Thoracic aorta (tissue), 2 donors: ENCODE measurements at places on chromosomes 12 and 14. TPM values are rescaled to one million over a fixed set of nuclear protein-coding genes. Genes with fewer than 3 reads are reported as not detected.
A peak's percentile ranks its signal among the peaks of the same experiment; 100 is the strongest.

The MYH7 gene
- total RNA-seq = 0.81 TPM

The CATSPERB gene
- total RNA-seq = 14.5 TPM

The SMOC1 gene
- 29.8 TPM for total RNA-seq

The NELL2 gene
- 0.63 TPM for total RNA-seq

The FOXG1 gene
- not detected for total RNA-seq

The B3GNT4 gene
- total RNA-seq = not detected

- no peaks in the 10 kb centered on the region for H3K36me3 ChIP-seq
- H3K27ac ChIP-seq = no peak overlapping the region
- H3K27me3 ChIP-seq = no peaks in the 10 kb centered on the region
- DNase-seq = no peak
- H3K4me1 ChIP-seq = peaks cover 14% of the 10 kb centered on the region
Measured at GRCh38 chr14:77071938-77072388, 26.1 kb upstream of the CIPC start.

DNA sequence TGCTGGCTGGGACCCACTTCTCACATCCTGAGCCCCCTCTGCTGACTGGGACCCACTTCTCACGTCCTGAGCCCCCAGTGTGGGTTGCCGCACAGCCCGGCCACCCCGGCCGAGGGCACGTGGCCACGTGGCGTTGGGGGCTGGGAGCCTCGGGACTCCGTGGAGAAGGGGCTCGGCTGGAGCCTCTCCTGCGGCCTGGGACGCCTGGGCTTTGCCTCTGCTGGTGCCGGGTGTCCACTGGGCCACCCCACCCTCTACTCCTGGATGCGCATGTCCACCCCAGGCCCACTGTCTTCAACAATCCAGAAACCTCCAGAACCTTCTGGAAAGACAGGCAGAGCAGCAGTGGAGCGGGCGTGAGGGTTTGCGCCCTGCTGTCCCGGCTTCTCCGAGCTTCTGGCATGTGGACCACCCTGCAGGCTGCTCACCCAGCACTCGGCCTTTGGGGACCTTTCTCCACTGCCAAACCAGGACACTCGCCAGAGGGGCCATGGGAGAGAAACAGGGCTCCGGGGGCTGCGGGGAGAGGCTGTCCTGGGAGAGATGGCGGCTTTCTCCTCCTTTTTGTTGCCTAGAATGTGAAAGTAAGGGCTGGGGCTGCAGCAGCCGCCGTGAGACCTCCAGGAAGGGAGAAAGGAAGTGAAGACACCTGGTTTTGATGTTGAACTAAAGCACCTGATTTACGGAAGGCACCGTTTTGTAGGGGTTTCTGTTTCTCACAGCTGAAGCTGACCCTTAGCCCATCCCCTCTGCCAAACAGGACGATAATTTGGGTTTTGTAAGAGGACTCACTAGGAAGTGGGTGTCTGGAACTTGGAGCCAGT is 30.0 kb downstream of the NOC4L start:
- no peaks in the 10 kb centered on the region for H3K4me1 ChIP-seq
- H3K27me3 ChIP-seq = no peaks in the 10 kb centered on the region
- no peak for DNase-seq
- no peak overlapping the region for H3K27ac ChIP-seq
- H3K36me3 ChIP-seq = no peaks in the 10 kb centered on the region

DNA sequence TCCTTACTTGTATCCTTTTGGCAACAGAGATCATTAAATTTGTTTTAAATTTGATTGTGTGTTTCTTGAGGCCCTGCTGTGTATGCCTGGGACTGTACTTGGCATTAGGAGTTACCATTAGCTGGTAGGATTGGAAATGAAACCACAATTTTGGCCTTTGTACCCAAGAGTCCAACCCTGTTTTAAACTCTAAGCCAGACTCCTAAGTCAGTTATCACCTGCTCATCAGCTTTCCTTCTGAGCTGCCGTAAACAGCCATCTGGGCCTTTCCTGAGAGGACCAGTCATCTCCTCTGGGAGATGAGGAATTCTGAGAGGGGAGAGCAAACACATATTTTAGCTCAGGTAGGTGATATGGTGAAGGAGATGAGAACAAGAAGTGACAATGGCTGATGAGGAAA is 74.3 kb upstream of the SRSF5 start:
- H3K27ac ChIP-seq = no peak overlapping the region
- DNase-seq = no peak
- peaks cover 40% of the 10 kb centered on the region for H3K4me1 ChIP-seq
- H3K27me3 ChIP-seq = no peaks in the 10 kb centered on the region
- H3K36me3 ChIP-seq = no peaks in the 10 kb centered on the region

DNA sequence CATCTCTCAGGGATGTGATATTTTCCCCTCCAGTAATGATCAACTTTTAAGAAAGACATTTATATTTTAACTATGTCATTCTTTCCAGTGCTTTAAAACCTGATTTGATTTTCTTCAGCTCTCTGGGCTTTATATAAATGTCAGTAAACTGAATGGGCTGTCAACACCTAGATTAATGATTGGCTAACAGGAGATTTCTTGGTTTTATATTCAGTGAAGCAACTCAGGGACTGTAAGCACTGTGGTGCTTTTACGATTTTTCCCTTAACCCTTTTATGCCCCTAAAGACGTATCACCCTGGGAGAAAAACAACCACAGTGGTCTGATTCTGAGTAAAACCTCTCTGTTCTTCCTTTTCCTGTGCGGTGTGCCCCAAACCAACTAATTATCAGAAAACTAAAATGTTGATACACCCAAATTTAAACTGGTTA is 38.0 kb downstream of the PTGER2 start:
- no peaks in the 10 kb centered on the region for H3K27me3 ChIP-seq
- no peak overlapping the region for H3K27ac ChIP-seq
- no peaks in the 10 kb centered on the region for H3K36me3 ChIP-seq

DNA sequence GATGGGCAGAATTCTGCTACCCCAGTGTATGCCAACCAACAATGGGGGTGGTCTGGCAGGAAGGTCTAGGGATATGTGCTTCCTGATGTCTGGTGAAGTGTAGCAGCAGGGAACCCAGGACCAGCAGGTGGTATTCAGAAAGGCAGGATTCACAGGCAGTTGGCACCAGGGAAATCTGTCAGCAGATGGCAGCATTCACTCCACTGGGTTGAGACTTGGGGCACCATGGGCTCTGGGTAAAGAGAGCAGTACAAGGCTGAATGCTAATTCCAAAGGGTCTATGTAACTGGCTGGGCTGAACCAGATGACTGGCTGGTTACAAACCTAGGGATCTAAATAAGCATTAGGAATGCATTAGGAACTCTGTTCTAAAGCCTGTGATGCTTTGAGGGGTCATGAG is 466.9 kb upstream of the STXBP6 start:
- DNase-seq = no peak
- H3K4me1 ChIP-seq = no peaks in the 10 kb centered on the region
- no peaks in the 10 kb centered on the region for H3K27me3 ChIP-seq
- H3K4me3 ChIP-seq = no peak overlapping the region

- peaks cover 3% of the 10 kb centered on the region for H3K4me1 ChIP-seq
- DNase-seq = no peak
- H3K27me3 ChIP-seq = no peaks in the 10 kb centered on the region
- H3K36me3 ChIP-seq = no peaks in the 10 kb centered on the region
- H3K27ac ChIP-seq = no peak overlapping the region
Measured at GRCh38 chr14:90088176-90088575, 26.4 kb downstream of the KCNK13 start.

DNA sequence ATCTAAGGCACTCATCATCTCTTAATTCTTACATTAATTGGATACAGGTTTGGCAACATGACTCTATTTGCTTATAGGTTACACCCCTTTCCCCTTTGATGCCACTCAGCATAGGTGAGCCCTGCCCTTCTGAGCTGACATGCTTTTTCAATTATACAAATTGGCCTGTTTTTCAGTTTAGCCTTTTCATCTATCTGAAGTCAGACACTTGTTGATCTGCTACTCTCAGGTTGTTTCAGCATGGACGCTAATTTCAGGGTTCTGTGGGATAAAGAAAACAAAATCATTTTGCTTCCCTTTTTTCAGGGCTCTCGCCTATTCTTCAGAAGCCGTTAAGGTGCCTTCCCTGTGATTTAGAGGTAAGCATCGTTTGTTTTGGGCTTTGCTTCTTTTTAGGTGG is 55.3 kb downstream of the DACT1 start:
- H3K36me3 ChIP-seq = no peaks in the 10 kb centered on the region
- H3K27ac ChIP-seq = no peak overlapping the region
- H3K4me1 ChIP-seq = no peaks in the 10 kb centered on the region

DNA sequence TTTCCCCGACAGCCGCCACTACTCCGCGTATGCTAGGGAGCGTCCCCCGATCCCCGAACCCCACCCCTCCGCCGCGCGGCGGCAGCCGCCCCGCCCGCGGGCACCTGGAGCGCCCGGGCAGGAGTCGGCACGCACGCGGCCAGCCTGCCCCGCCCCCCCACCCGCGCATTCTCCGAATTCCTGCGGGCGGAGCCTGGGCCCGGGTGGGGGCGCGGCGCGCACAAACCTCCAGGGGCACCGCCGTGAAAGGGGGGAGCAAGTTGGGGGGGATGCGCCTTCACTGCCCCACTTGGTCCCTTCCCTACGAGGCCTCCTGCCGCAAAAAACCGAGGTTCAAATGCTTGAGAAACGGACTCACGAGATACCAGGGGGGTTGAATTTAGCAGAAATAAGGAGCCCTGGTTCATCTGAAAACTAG is 1.7 kb downstream of the AJUBA start:
- H3K36me3 ChIP-seq = no peaks in the 10 kb centered on the region
- peak overlapping the region; percentile 95 for H3K4me3 ChIP-seq
- no peaks in the 10 kb centered on the region for H3K27me3 ChIP-seq
- DNase-seq = no peak

DNA sequence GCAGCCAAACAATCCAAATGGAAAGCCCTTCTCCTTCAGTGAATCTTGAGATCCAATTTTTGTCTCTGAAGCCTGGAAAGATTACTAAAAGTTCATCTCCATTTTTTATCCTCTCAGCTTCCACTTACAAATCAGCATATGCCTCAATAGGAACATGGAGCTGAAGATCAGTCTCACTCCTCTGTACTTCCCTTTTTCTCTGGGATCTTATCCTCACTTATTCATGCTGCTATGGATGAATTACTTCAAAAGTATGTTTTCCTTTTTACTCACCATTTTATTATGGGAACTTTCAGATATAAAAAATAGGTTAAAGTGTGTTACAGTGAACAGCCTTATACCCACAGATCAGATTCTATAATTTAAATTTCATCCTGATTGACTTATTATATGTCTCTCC is 14.4 kb upstream of the NTF3 start:
- DNase-seq = no peak
- H3K27me3 ChIP-seq = no peaks in the 10 kb centered on the region
- no peaks in the 10 kb centered on the region for H3K36me3 ChIP-seq
- peaks cover 6% of the 10 kb centered on the region for H3K4me1 ChIP-seq

GRCh38 chr12:59375633-59376032 is 220.2 kb upstream of the SLC16A7 start:
- no peak for DNase-seq
- H3K27ac ChIP-seq = no peak overlapping the region
- H3K27me3 ChIP-seq = no peaks in the 10 kb centered on the region
- H3K4me3 ChIP-seq = no peak overlapping the region
- H3K36me3 ChIP-seq = no peaks in the 10 kb centered on the region
- H3K4me1 ChIP-seq = no peaks in the 10 kb centered on the region

DNA sequence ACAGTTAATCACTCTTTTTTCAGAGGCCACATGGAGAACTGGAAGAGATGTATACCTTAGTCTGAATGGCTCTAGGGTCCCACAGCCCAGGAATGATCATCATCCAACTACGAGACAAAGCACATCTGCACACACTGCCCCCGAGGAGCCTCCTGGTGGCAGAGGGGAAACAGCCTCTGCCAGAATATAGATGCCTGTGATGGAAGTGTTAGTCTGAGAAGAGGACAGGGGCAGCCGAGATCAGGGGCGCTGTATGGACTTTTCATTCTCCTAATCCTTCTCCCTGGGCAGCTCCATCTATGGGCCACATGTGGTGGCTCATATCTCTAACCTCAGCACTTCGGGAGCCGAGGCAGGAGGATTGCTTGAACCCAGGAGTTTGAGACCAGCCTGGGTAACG is 82.8 kb upstream of the CAPRIN2 start:
- H3K27me3 ChIP-seq = no peaks in the 10 kb centered on the region
- DNase-seq = no peak
- H3K4me3 ChIP-seq = no peak overlapping the region
- H3K4me1 ChIP-seq = no peaks in the 10 kb centered on the region
- no peak overlapping the region for H3K27ac ChIP-seq

DNA sequence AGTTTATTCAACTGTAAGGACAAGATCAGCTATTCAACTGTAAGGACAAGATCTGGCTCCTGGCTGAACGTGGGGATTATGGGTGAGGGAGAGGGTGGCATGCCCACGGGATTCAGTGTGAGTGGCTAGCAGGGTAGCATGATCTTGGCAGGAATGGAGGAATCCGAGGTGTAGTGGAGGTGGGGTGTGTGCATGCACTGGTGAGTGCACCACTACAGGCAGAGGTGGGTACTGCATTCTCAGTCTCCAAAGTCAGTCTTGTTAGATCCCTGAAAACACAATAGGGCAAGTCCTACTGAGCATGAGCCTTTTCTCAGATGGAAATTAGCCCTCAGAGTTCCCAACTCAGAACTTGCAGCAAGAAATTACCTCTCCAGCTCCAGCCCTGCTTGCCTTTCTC is 32.2 kb upstream of the DCD start:
- no peak for DNase-seq
- H3K36me3 ChIP-seq = no peaks in the 10 kb centered on the region
- no peaks in the 10 kb centered on the region for H3K4me1 ChIP-seq
- no peak overlapping the region for H3K27ac ChIP-seq
- no peak overlapping the region for H3K4me3 ChIP-seq

DNA sequence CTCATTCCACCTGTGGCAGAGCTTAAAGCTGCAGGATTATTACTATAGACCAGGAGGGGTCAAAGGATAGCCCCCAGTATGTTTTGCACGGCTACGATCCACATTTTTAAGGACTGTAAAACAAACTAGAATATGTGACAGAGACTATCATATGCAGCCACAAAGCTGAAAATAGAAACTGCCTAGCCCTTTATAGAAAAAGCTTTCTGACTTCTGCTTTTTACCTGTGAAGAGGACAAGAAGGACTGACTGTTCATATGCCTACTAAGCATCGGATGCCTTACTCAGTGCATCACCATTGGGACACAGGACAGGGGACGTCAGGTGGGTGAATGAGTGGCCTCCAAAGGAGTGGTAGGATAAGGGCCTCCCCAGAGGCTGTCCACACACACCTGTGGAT is 29.8 kb downstream of the SPTB start:
- H3K4me1 ChIP-seq = no peaks in the 10 kb centered on the region
- H3K27ac ChIP-seq = no peak overlapping the region
- H3K27me3 ChIP-seq = no peaks in the 10 kb centered on the region

GRCh38 chr14:97402279-97402678 is 605.1 kb downstream of the VRK1 start:
- H3K4me1 ChIP-seq = no peaks in the 10 kb centered on the region
- H3K27me3 ChIP-seq = no peaks in the 10 kb centered on the region
- DNase-seq = no peak
- H3K27ac ChIP-seq = no peak overlapping the region
- no peaks in the 10 kb centered on the region for H3K36me3 ChIP-seq
- no peak overlapping the region for H3K4me3 ChIP-seq
